ENCODE measurements at places on chromosomes 4 and X.
A peak's percentile ranks its signal among the peaks of the same experiment; 100 is the strongest.

GRCh38 chr4:90127223-90127705 is at the start of gene CCSER1:
Gene CCSER1, plus strand, starts transcription at chr4:90127394.
- peak; percentile 62 for DNase-seq

DNA sequence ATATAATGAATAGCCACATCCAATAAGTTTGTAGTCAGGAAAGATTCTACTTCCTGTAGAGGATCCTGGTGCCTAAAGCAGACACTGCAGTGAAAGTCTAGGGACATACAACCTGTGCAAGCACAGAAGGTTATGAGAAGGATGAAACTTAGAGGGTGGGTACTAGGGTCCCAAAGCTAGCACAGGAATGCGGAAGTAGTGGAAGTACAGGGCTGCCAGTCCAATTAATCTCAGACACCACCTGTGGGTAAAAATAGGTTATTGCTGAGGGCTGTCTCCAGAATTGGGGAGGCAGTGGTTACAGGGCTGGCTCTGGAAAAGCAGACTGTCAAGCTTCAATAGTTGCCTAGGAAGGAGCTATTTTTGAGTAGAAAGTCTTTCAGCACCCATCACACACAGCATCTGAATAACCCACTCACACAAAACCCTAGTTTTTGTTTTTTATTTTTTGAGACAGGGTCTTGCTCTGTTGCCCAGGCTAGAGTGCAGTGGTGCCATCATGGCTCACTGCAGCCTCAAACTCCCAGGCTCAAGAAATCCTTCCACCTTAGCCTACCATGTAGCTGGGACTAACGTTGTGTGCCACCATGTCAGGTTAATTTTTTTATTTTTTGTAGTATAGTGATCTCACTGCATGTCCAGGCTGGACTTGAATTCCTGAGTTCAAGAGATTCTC is 50.8 kb upstream of the ELF2 start:
- peak; percentile 12 for DNase-seq

- DNase-seq: no peak
Observed at GRCh38 chr4:42302348-42302747, 94.9 kb upstream of the SHISA3 start.

DNA sequence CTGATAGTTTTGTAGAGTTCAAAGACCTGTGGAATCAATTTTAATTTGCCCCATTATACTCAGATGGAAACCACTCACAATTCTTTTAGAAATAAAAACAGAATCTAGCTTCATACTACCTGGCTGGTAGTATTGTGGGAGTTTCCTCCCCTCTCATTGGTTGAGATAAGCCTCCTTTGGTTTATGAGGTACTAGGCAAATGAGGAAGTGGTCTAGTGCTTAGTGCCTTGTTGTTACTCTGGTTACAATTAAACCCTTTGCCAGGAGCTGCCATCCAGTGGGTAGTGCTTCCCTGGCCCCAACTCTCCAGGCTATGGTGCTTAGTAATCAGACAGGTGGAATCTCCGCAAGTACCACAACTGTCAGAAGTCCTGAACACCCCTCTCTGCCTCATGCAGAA is 118.3 kb downstream of the CDKL5 start:
- DNase-seq: no peak

GRCh38 chr4:55592014-55592413 is at the start of gene PDCL2:
Gene PDCL2, minus strand, starts transcription at chr4:55592245. Its CDS starts 136 bp downstream, at chr4:55592109.
- DNase-seq: no peak

DNA sequence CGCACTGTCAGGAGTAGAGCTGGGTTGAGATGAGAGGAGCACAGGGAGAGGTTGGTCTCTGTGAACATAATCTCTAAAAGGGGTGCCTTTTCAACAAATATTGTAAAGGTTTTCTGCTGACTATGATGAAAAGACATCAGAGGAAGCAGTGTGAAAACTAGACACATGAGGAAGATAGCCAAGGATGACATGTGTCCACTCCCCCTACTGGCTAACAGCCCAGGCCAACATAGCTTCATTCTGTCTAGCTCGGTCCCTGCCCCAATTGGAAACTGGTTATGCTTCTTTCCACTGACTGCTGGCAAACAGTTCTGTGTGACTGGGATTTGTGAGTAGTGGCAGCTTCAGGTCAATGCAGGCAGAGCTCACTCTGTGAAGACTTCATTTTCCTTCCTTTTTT is 115.4 kb upstream of the ESX1 start:
- no peak for DNase-seq

GRCh38 chr4:9898596-9899305 is 117.3 kb downstream of the DRD5 start:
- no peak for DNase-seq

GRCh38 chr4:71095545-71095944 is 102.1 kb downstream of the DCK start:
- peak; percentile 9 for DNase-seq

- DNase-seq: no peak
Observed at GRCh38 chr4:164379694-164380093, 374.2 kb upstream of the SMIM31 start.

GRCh38 chr4:3396600-3396999 is 45.2 kb upstream of the HGFAC start:
- DNase-seq: no peak

GRCh38 chr4:3044870-3045819 is 29.2 kb downstream of the HTT-AS start:
- peak; percentile 84 for DNase-seq

GRCh38 chr4:41377196-41377595 is 120.5 kb downstream of the UCHL1 start:
- DNase-seq: no peak

- DNase-seq: no peak
Observed at GRCh38 chrX:153638436-153639176, 8.4 kb upstream of the DUSP9 start.

DNA sequence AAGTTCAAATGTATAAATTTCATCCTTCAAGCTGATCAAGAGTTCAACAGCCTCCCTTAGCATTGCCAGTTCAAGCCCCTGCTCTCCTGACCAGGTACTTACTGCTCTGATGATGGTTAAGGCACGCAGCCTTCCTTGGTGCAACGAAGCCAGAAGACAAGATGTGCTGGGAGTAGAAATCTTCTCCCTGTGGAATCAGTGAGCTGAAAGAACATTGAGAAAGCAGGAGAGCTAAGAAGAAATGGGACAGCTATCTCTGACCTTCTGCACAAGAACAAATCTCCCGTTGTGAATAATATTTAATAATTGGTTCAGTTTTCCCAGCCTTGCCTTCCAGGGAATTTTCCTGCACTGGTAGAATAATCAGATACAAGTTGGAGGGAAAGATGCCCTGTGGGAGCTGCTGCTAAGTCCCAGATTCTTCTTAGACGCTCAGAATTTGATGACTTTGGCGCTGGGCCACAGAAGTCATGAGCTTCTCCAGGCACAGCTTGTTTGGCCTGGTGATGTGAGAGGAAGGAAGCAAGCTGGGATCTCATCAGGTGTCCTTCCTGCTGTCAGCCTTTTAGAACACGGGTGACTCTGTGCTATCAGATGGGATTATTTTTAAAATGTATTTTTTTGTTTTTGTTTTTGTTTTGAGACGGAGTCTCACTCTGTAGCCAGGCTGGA is 77.8 kb downstream of the CD38 start:
- DNase-seq: no peak

DNA sequence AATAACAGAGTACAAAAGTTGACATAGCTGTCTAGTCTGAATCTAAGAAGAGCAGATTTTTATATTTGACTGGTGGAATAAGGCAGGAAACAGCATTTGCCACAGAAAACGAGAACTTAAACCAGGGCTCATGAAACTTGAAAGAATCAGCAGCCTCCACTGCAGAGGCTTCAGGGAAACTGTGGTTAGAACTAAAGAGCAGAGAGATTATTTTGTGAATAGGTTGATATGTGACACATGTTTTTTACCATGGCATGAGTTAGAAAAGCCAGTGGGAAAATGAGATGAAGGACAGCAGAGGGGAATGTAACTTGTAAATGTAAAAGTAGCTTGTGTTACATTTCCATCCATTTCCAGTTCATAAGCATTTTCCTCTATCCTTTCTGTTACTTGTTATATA is 63.7 kb upstream of the CAMK2D start:
- DNase-seq: peak; percentile 13

GRCh38 chrX:88425739-88426138 is 321.3 kb upstream of the CPXCR1 start:
- DNase-seq: no peak

- DNase-seq: no peak
Observed at GRCh38 chrX:119667111-119667878, 25.7 kb downstream of the SEPTIN6 start.

DNA sequence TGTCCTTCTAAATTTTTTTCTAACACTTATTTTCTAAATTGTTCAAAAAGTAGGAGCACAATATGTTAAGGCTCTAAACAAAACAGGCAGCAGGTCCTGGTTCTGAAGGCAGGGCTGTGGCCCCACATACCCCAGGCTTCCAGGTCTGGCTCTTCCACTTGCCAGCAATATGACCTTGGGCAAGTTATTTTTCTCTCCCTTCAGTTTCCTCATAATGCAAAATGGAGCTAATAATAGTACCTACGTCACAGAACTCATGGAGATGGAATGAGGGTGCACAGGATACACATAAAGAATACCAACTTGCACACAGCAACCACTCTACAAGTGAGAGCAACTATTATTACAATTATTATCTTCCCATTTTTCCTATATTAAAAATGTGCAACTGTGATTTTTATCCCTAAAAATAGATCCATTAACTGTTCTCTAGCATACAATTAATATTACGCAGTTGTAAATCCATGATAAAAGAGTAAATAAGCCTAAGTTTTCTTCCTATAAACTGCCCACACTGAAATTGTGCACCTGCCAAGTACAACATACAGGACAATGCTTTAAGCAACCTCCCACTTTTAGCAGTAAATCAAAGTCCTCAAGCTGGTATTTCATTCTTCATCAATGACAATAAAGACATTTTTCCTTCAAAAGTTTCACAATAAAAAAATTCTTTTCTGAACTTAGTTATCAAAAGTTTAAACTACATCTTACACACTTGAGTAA is 27.0 kb downstream of the OTUD4 start:
- DNase-seq: no peak

DNA sequence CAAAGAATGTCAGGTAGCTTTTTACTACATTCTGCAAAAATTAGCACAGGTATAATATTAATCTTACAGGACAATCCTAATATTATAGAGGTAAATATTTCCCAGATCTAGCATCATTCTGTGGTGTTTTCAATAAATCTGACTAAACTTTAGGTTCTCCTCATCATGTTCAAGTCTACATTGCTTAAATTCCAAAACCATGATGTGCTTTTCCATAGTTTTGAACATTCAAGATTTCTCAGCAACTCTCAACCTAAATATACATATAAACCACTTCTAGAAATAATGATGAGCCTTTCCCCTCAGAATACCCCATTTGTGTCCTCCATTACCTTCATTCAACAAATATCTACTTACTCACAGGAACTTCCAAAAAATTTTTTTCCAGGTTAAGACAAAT is 23.1 kb downstream of the EIF4E start:
- DNase-seq: no peak

DNA sequence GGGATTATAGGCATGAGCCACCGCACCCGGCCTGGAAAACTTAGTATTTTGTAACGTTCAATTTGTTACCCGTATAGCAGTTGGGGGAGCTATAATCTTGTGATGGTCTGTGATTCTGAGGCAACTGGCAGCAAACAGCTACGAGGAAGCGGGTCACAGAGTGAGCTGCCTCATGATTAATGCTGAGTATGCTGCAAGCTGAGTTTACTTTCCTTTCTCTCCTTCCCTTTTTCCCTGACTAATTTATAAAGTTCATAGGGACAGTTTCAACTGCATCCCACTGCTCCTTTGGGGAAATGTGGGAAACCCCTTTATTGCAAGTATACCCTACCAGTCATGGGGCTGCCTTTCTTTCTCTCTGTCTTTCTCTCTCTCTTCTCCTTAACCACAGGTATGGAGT is 17.7 kb upstream of the ELOVL6 start:
- no peak for DNase-seq

GRCh38 chr4:155900381-155900780 is 3.1 kb upstream of the TDO2 start:
- DNase-seq: no peak

- no peak for DNase-seq
Observed at GRCh38 chrX:72713130-72713529, 976 bp downstream of the PHKA1 start.

GRCh38 chrX:13212191-13212651 is 107.6 kb downstream of the ATXN3L start:
- no peak for DNase-seq

- no peak for DNase-seq
Observed at GRCh38 chr4:2168469-2169319, 73.2 kb downstream of the HAUS3 start.

- DNase-seq: no peak
Observed at GRCh38 chr4:29581457-29581856, 1138.7 kb upstream of the PCDH7 start.

GRCh38 chr4:77872723-77873445 is 10.3 kb downstream of the MRPL1 start:
- no peak for DNase-seq

- DNase-seq: no peak
Observed at GRCh38 chr4:13093170-13093569, 391.0 kb downstream of the RAB28 start.

DNA sequence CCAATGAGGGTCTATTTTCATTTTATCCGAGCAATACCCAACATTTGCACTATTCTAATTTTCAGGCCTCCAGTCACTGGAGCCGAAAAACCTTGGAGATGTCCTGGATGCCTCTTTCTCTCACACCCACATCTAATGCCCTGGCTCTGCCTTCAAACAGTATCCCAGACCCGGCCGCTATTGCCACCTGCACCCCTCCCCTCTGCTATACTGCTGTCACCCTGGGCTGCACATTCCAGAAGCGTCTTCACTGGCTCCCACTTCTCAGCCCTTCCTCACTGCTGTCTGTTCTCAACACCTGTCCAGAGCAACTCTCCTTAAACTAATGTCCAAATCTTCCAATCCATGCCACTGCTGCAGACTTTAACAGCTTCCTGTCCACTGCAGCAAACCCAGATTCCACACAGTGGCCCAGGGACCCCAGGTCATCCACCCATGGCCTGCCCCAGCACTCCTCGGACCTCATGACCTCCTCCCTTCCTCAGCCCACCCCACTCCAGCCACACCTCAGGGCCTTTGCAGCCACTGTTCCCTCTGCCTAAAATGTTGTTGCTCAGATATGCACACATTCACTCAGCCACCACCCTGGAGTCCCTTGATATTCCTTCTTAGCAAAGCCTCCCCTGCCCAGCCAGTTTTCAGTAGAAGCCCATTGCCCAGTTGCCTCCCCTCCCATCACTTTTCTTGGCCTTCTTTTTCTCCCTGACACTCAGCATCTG is 30.5 kb upstream of the PPP2R2C start:
- DNase-seq: no peak

- no peak for DNase-seq
Observed at GRCh38 chrX:48794911-48795515, 6.9 kb upstream of the HDAC6 start.

GRCh38 chrX:40108959-40109287 is 11.2 kb upstream of the BCOR start:
- peak; percentile 63 for DNase-seq

GRCh38 chr4:41069838-41070237 is 144.5 kb downstream of the APBB2 start:
- no peak for DNase-seq

DNA sequence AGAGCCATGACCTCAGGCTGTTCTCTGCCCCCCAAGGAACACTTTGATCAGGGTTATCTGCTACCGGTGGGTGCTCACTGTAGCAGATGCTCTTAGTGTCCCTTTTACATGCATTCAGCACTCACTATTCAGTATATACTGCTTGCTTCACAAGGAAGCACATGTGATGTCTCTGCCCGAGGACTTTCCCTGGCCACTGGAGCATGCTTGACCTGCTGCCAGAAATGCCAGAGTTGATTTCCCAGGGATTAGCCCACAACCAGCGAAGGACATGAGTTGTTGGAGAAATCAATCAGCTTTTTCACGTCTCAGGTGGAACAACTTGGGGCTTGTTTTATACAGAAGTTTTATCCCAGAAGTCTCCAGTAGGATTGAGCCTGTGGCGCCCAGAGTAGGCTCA is 51.2 kb upstream of the RPS6KA3 start:
- DNase-seq: no peak
